Right ventricle myocardium inferior (tissue), 1 donor: ENCODE measurements at places on chromosomes 1 and 21. TPM values are rescaled to one million over a fixed set of nuclear protein-coding genes. Genes with fewer than 3 reads are reported as not detected.

The KCNJ10 gene
- not detected for total RNA-seq

The OR10J1 gene
- not detected for total RNA-seq

The LBR gene
- 19.0 TPM for total RNA-seq

The PDPN gene
- 24.1 TPM for total RNA-seq

The SLC25A34 gene
- 57.2 TPM for total RNA-seq

The KTI12 gene
- total RNA-seq: 3.1 TPM

The MR1 gene
- total RNA-seq: 5.3 TPM

The LELP1 gene
- not detected for total RNA-seq

The AQP10 gene
- not detected for total RNA-seq

The RPE65 gene
- not detected for total RNA-seq

The AADACL4 gene
- total RNA-seq: not detected

The TRIM45 gene
- 13.3 TPM for total RNA-seq

The PM20D1 gene
- total RNA-seq: 1.7 TPM

The MANEAL gene
- total RNA-seq: 1.2 TPM

The ACTL8 gene
- not detected for total RNA-seq

The KCNJ6 gene
- total RNA-seq: not detected

The RGS8 gene
- not detected for total RNA-seq

The PALMD gene
- total RNA-seq: 122 TPM

GRCh38 chr1:94741510-94741909 lies 78.6 kb upstream of the SLC44A3 start:
- no peak for DNase-seq

DNA sequence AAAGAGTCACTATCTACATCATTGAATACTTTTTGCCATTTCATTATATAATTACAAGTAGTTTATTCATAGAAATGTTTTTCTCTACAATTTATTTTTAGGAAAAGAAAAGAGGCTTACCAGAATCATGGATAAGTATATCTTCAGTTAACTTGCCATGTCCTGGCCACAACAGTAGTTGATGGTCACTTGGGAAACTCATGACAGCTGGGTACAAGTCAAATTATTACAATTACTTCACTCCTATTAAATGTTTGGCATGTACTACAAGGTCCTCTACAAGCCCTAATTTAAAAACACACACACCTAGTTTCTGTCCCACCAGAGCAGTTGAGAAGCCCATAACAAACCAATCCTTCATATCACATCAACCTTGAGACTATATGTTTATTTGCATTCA lies 29.4 kb downstream of the PALMD start:
- no peak for DNase-seq

- DNase-seq: no peak
These were observed 169.7 kb upstream of the RAB4A start for GRCh38 chr1:229101011-229101871.

DNA sequence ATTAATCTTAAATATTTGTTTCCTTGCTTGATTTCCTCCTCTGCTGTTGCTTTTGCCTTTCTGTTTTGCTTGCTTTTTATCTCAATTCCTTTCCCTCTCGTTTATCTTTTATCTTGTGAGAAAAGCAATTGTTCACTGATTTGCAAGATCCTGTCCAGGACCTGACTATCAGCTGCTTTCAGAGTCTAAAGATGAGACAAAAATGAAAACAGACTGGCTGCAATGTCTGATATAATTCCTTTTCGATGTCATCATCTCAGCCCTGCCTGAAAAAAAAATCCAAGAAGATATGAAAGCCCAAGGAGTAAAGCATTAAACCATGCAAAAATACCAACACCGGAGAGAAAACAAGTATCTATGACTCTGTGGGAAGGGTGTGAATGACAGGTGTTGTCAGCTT lies 225.5 kb downstream of the PATJ start:
- no peak for DNase-seq

DNA sequence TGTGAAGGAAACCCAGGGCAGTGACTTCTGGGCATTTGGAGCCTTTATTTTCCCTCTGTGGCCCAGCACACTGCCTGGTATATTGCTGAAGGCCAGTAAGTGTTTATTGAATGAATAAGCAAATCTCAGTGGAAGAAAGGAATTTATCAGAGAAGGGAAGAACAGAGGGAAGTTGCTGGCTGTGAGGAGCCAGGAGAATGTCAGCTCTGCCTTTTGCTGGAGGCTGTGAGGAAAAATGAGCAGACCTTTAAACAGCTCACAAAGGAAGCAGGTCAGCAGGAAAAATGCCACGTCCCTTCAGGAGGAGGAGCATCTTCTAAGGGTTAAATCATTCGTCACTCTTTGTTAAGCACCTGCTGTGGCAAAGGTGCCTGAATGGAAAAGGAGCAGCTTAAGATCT lies 75.9 kb downstream of the GIPC2 start:
- no peak for DNase-seq

DNA sequence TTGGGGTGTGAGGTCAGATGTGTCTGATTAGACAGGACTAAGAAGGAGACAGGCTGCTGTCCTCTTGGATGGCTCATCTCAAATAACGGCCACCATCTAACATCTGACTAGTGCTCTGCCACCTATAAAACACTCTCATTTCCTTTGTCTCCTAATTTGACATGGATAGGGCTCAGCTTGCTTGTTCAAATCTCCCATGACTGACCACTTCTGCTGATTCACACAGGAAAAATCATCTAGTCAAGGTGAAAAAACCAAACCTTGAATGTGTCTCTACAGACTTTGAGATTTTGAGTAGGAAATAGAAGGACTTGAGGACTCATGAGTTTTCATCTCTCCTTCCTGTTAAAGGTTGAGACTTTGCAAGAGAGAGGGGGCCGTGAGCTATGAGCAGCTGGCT lies 150.6 kb downstream of the IER5 start:
- no peak for DNase-seq

- no peak for DNase-seq
These were observed 21.7 kb upstream of the ABCD3 start for GRCh38 chr1:94396356-94397010.

GRCh38 chr1:21596174-21596573 lies 73.0 kb downstream of the RAP1GAP start:
- DNase-seq: no peak

DNA sequence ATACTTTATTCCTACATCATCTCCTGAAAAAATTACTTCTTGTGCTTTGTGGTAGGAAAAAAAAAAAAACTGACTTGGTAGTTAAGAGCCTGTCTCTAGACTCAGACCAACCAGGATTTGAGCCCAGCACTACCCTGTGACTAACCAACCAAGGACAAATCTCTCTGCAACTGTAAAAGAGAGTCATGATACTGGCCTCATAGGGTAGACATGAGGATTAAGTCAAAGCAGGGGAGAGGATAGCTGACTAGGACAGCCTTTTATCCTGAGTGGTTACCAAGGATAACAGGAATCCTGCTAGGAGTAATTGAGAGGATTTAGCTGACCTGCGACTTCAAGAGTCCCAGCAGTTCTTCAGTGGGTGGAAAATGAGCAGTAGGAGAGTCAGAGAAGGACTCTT lies 112.8 kb downstream of the C1orf21 start:
- DNase-seq: no peak

- no peak for DNase-seq
These were observed 245.0 kb upstream of the B3GALT2 start for GRCh38 chr1:193431265-193431977.

- no peak for DNase-seq
These were observed 4.4 kb upstream of the C1orf56 start for GRCh38 chr1:151043163-151043562.

- DNase-seq: no peak
These were observed 94.9 kb downstream of the DYRK1A start for GRCh38 chr21:37461479-37461878.

GRCh38 chr1:111895017-111895416 lies 94.5 kb downstream of the KCND3 start:
- no peak for DNase-seq

DNA sequence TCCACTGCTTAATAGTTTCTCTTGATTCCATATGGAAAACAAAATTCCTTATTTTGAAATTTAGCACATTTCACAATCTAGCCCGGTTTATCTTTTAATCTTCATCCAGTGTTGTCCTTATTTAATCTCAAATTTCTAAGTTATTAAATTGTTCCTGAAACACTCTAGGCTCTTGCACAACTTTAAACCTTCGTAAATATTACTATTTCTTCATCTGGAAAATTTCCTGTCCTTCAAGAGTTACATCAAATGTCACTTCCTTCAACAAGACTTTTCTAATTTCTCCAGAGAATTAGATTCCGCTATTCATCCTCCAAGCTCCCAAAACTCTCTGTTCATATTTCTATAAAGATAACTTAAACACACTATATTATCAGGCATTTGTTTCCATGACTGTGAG lies 6.5 kb downstream of the FMO5 start:
- no peak for DNase-seq

- no peak for DNase-seq
These were observed 238.4 kb downstream of the NPHP4 start for GRCh38 chr1:5753549-5754421.

GRCh38 chr1:100721526-100722207 lies 2.1 kb downstream of the VCAM1 start:
- no peak for DNase-seq

- DNase-seq: no peak
These were observed 60.6 kb downstream of the NAV1 start for GRCh38 chr1:201599548-201599947.

DNA sequence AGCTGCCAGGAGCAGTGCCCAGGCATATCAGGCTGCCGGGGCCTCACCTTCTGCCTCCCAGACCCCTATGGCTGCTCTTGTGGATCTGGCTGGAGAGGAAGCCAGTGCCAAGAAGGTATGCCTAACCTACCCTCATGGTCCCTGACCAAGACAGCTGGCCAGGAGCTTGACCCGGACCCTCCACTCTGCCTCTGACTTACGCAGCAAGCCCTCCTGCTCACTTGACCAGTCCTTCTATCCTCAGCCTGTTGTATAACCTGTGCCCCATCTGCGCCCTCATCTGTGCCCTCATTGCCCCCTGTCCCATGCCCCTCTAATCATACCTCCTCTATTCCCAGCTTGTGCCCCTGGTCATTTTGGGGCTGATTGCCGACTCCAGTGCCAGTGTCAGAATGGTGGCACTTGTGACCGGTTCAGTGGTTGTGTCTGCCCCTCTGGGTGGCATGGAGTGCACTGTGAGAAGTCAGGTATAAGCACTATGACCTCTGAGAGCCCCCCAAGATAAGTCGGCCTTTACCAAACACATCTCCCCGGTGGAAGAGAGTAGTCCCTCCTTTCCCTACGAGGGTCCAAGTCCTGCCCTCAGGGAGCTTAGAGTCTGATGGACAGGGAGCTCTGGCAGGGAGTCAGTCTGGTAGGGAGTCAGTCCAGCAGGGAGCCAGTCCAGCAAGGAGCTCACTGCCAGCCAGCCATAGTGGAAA lies 6.8 kb downstream of the TIE1 start:
- DNase-seq: no peak

DNA sequence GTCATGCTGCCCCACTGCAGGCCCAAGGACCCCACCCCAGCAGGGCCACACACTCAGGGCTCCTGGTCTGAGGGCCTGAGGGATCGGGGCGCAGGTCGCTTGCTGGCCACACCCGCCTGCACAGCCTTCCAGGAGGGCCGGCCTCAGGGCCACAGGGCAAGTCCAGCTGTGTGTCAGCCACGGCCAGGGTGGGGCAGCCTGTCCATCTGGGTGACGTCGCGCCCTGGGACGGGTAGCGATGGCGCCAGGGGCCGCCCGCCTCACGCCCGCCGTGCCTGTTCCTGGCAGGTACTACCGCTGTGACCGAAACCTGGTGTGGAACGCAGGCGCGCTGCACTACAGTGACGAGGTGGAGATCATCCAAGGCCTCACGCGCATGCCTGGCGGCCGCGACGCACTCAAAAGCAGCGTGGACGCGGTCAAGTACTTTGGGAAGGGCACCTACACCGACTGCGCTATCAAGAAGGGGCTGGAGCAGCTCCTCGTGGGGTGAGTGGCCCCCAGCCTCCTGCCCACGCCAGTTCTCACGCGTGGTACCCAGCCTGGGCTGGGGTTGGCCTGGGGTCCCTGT lies 2.5 kb downstream of the COL6A1 start:
- DNase-seq: peak; percentile 83

DNA sequence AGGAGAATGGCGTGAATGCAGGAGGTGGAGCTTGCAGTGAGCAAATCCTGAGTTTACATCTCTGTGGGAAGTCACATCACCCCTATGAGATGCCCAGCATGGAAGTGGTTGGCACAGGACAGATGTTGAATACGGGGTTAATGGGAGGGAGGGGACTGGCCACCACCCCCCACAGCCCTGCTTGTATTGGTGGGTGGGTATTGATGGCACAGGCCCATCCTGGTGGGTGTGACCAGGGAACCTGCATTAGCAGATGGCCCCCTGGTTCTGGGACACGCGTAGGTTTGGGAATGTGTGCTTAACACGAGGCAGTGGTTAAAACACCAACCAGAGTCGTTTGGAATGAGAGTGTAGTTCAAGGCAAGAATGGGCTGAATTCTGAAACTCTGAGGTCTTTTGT lies 117.9 kb downstream of the PRDM2 start:
- DNase-seq: no peak

GRCh38 chr1:25572708-25573590 lies 29.5 kb downstream of the LDLRAP1 start:
- no peak for DNase-seq

- no peak for DNase-seq
These were observed 136.2 kb downstream of the ZBTB18 start for GRCh38 chr1:244187310-244187709.

DNA sequence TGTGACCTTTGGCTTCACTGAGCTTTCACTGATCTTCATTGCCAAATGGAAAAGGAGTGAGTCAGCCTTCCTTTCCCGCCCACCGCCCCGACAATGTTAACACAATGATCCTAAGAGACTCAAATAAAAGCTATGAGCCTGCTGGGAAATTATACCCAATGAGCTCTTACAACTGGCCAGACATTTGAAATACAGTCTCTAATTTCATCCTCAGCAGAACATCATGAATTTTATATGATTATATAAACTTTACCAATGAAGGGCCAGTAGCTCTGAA lies 252.5 kb downstream of the SIPA1L2 start:
- DNase-seq: no peak

DNA sequence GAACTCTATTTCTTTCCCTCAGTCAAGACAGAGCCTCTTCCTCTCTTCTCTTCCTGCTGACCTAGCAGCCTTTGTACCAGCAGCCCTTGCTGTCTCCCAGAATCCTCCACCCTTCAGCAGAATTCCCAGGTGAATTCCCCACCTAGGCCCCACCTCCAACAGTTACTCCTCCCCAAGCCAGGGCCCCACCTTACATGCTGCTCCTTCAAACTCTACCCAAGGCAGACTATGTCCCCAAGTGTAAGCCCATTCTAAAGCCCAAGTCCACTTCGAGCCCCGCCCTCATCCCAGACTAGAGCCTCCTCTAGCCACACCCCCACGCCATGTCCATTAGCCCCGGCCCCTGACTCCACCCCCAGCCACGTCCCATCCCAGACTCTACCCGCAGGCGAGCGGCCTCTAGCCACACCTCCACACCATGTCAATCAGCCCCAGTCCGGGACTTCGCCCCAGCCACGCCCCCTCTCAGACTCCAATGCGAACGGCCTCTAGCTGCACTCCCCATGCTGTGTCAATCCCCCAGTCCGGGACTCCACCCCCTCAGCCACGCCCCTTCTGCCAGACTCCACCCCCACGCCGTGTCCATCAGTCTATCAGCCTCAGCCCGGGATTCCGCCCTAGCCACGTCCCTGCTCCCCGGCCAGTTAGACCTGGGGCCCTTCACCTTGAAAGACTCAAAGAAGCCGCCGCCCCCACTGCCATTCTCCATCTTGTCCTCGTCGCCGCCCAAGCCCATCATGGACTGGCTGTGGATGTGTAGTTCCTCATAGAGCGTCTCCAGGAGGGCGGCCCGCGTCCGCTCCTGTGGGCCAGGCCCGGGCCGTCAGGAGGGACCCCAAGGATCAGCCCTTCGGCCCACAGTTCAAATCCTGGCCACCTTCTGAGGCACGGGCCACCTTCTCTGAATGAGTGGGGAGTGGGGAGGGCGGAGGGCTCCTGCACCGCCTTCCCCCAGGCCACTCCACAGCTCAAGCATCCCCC lies 61.3 kb downstream of the RAP1GAP start:
- DNase-seq: peak; percentile 90
